ENCODE measurements at places on chromosomes 7 and 10.

GRCh38 chr7:27185013-27185853 lies at the start of gene HOXA11:
TSS of gene HOXA11 (minus strand) at chr7:27185232. CDS start at chr7:27185144, 88 bp downstream.
- ATAC-seq = peak; percentile 22

GRCh38 chr7:114392686-114393085 lies 21.9 kb upstream of the FOXP2 start:
- no peak for ATAC-seq

DNA sequence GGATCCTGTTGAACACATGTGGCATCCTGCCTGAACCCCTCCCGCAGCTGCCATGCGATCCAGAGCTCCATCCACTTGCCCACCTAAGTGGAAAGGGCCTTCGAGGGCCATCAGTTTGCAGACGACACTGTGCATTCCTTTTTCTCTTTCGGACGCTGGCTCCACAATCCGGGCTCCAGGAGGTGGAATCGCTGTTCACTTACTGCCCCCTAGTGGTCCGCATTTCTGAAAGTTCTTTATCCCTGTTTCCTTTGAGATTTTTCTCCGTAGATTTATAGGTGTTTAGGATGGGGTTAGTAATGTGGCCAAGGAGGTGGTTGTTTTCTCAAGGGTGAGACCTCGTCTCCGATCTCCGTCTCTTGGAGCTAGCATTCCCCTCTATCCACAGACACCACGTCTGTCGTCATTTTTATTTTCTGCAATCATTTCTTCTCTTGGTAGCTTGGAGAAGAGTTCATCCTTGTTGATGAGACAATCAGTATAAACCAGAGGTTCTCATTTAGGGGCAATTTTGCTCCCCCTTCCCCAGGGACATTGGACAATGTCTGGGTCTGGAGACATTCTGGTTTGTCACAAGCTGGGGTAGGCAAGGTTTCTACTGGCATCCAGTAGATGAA lies 204.6 kb downstream of the ARHGAP21 start:
- peak; percentile 53 for ATAC-seq

DNA sequence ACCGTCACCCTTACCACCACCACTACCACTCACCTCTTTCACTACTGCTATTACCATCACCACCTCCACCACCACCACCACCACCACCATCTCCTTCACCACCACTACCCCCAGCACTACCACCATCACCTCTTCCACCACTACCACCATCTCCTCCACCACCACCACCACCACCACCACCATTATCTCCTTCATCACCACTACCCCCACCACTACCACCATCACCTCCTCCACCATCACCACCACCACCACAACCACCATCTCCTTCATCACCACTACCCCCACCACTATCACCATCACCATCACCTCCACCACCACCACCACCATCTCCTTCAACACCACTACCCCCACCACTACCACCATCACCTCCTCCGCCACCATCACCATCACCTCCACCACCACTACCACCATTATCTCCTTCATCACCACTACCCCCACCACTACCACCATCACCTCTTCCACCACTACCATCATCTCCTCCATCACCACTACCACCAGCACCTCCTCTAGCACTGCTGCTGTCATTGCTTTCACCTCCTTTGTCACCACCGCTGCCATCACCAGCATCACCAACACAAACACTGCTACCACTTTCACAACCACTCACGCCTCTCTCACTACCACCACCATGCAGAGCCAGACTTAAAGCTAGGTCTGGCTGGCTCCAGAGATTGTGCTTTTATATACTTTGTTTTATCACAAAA lies 109.3 kb downstream of the ICA1 start:
- ATAC-seq = peak; percentile 53

DNA sequence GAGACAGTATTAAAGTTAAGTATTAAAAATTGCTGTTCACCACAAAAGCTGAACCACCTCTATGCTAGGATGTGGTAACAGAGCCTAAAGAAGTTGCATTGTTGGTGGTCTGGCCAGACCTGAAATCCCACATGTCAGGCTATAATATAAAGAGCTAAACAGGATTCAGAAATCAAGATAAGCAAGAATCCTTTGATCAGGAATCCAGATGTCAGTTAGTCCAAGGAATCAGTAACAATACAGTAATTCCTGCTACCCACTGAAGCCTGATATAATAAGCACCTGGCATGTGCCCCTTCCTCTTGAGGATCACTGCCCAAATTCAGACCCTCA lies 48.9 kb downstream of the ZNF277 start:
- no peak for ATAC-seq

DNA sequence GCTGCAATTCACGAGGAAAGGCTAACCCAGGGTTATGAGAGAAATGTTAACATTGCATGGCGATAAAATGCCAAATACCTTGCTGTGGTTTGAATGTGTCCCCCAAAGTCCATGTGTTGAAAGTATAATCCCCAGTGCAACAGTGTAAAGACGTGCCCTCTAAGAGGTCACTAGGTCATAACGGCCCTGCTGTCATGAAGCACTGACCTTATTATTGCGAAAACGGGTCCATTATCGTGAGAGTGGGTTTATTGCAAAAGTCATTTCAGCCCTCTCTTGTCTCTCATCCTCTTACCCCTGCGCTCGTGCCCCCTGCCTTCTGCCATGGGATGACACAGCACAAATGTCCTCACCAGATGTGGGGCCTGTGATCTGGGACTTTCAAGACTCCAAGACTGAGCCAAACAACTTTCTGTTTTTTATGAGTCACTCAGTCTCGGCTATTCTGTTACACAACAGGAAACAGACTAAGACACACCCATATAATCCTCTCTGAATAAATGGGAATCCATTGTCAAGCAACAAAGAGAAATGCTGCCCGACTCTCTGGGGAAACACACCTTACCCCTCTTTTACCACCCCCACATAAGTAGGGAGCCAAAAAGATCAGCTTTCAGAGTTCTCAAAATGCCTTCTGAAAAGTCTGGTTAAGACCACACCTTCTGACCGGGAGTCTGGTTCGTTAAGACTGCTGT lies 73.1 kb upstream of the UCN3 start:
- ATAC-seq = peak; percentile 95

DNA sequence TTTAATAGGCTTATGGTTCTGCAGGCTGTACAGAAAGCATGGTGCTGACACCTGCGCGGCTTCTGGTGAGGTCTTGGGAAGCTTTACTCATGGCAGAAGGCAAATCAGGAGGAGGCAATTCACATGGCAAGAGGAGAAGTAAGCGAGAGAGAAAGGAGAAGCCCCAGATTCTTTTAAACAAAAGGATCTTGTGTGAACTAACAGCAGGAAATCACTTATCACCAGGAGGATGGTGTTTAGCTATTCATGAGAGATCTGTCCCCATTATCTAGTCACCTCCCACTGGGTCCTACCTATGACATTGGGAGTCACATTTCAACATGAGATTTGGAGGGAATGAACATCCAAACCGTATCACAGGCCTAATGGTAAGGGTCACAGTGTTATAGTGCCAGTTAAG lies 678.0 kb upstream of the KCND2 start:
- ATAC-seq = no peak

- ATAC-seq = peak; percentile 29
Observed at GRCh38 chr7:28389504-28390395, 22.6 kb upstream of the CREB5 start.
